Stimulated activated CD8-positive, alpha-beta memory T cell treated with anti-CD3 and anti-CD28 coated beads, Interleukin-4, amount 100 ng/mL, for 4 hours (primary cell): ENCODE measurements at places on chromosomes 2 and 18.

GRCh38 chr18:21538230-21538629, 62.3 kb downstream of the ESCO1 start:
- DNase-seq, result no peak

GRCh38 chr2:24511894-24512293, 20.8 kb downstream of the NCOA1 start:
- DNase-seq, result no peak

DNA sequence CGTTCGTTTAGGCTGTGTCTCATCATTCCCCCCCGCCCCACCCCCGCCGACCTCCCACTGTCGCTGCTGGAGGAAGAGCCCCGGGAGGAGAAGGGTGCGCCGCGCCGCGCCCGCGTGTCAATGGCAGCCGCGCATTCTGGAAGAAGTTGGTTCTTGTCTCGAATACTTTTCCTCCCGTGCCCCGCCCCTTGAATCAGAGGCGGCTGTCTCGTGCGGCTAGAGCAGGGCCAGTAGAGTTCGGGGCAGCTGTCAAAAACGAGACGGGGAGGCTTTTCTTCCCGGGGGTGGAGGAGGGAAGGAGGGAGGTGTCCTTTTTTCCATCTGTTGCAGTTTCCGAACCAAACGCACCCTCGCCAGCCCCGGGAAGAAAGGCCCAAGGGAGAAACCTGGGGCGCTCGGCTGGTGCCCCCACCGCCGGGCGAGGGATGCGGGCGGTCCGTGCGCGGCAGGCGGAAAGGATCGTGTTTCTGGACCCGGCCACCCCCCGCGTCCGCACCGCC, 410 bp upstream of the TGIF1 start:
- peak; percentile 51 for DNase-seq

- DNase-seq, result no peak
Observed at GRCh38 chr2:37838541-37839167, 86.4 kb upstream of the RMDN2 start.

GRCh38 chr2:223884399-223884798, 47.0 kb upstream of the AP1S3 start:
- no peak for DNase-seq

DNA sequence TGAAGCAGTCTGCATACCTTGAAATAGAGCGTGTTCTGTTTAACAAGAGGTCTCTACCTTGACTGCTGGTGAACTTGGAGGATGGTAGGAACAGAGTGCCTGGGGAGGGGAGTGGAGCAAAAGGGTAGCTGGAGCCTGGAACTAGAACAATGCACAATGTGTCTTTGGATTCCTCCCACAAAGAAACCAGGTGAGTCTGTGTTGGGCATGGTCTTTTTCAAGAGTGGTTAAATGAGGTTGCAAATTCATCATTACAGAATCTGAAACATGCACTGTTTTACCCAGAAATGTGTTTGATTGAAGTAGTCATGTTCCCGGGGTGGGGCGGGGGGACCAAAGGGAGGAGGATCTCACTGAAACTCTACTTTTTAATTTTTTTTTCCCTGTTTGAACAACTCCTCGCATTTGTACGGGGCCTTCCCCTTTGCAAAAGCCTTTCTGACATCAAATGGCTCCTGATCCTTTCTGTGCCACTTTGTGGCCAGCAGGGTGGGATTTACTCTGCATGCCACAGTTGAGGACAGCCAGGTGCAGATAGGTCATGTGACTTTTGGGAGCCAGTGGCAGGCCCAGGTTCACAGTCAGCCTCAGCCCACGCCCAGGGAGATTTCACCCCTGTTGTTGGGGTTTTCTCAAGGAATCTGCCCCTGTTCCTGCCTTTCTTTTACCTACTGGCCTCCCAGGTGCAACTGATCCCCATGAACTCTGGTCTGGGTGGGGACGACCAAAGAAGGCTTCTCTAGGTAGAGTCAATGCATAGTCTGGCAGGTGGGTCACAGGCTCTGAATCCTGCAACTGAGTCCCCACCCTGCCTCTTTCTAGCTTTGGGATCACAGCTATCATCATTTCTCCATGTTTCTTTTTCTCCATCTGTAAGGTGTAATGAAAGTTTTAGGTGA, 28.2 kb downstream of the MYCN start:
- no peak for DNase-seq
